ENCODE measurements at places on chromosomes 11 and 22.

DNA sequence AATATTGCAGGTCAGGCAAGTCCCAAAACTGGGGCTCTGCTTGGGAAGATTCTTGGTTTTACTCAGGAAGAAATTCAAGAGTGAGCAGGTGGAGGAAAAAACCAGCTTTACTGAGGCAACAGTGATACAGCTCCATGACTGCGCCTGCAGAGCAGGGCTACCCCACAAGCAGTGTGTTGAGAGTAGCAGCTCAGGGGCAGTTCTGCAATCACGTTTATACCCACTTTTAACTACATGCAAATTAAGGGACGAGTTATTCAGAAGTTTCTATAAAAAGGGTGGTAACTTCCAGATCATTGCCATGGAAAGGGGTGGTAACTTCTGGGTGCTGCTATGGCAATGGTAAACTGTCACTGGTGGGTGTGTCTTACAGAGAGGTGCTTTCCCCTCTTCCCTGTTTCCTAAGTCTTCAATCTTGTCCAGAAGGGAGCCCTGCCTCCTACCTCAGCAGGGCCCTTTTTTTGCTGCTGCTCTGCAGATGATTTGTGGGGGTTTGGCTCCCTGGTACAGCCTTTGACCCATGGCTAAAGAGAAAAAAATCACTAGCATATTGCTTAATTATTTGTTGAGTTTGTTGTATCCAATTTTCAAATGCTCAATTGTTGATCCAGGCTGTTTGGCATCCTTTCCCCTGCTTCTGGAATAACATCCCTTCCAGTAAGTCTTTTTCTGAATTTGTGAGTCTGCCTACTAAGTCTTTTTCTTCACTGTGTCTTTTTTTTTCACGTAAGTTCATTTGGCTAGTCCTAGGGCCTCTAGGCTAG, 30.0 kb upstream of the ME3 start:
- DNase-seq, result no peak

DNA sequence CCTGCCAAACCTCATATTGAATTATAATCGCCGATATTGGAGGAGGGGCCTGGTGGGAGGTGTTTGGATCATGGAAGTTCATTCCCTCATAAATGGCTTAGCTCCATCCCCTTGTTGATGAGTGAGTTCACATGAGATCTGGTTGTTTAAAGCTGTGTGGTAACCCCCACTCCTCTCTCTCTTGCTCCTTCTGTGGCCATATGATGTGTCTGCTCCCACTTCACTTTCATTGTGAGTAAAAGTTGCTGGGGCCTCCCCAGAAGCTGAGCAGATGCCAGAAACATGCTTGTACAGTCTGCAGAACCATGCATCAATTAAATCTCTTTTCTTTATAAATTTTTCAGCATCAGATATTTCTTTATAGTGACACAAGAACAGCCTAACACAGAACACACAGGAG, 929.0 kb upstream of the FAT3 start:
- no peak for DNase-seq

GRCh38 chr11:71222318-71223080, 29.9 kb downstream of the SHANK2 start:
- peak; percentile 67 for DNase-seq

GRCh38 chr11:7851391-7851790, 54.6 kb upstream of the OR5P2 start:
- DNase-seq, result no peak

- peak; percentile 95 for DNase-seq
Measured at GRCh38 chr22:42519525-42520401, at the start of gene RRP7A. Gene RRP7A (minus strand): TSS chr22:42519796. CDS start chr22:42519786, 10 bp downstream.

GRCh38 chr22:49812838-49813237, 14.8 kb downstream of the BRD1 start:
- no peak for DNase-seq

DNA sequence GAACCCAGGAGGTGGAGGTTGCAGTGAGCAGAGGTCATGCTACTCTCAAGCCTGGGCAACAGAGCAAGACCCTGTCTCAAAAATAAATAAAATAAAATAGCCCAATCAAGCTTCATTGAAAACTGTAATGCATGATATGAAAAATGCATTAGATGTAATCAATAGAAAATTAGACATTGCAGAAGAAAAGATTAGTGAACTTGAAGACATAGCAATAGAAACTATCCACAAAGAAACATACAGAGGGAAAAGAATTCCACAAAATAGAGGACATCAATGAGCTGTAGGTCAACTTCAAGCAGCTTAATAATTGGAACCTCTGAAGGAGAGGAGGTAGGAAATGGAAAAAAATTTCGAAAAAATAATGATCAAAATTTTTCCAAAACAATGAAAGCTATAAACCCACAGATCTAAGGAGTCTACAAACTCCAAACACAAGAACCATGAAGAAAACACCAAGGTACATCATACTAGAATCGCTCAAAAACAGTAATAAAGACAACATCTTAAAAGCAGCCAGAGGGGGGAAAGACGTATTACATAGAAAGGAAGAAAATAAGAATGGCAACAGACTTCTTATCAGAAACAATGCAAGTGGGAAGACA, 104.2 kb downstream of the WNT7B start:
- no peak for DNase-seq

- DNase-seq, result no peak
Measured at GRCh38 chr11:34633640-34633989, 12.7 kb downstream of the EHF start.

DNA sequence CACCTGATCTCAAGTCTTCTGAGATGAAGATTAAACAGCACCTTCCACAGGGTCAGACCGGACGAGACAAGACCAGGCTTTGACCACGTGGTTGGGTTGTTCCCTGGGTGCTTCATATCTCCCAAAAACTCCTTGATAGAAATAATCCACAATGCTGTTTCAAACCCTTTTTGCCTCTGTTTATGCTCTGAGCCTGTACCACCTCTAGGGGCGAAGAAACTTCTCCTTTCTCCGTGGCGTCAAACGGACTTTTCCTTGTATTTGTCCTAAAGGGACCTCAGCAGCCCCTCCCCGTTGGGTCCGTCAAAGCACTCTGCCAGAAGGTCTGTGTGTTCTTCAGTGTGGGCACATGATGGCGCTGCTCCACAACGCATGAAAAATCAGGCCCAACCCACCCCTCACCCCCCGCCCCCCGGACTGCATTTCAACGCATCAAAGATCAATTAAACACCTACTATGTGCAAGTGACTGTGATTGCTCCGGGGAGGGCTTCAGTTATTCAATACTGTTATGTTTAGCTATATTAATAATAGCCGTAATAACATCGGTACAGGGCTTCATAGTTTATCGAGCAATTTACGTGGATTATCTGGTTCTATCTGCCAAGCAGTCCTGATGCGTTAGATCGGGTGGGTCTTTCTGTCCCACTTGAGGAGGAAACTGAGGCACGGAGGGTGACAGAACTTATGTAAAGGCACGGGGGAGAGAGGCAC, 17.3 kb upstream of the EIF3D start:
- no peak for DNase-seq

GRCh38 chr11:75244052-75244814, 3.7 kb downstream of the TPBGL start:
- no peak for DNase-seq

DNA sequence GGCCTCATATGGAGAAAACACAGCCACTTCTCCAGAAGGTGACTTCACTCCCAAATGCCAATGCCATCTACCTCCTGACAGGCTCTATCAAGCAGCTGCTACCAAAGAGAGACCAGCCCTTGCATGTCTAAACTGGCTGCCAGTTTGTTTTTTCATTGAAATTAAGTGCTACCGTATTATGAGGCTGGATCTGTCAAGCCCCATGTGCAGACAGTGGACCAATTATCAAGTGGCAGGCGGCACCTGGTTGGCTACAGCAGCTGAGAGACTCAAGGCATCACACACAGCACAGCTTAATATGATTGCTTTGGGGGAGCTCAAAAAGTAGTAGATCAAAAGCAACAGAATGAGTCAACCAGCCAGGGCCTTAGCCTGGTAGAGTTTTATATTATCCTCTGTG, 1293.0 kb upstream of the TENM4 start:
- no peak for DNase-seq

DNA sequence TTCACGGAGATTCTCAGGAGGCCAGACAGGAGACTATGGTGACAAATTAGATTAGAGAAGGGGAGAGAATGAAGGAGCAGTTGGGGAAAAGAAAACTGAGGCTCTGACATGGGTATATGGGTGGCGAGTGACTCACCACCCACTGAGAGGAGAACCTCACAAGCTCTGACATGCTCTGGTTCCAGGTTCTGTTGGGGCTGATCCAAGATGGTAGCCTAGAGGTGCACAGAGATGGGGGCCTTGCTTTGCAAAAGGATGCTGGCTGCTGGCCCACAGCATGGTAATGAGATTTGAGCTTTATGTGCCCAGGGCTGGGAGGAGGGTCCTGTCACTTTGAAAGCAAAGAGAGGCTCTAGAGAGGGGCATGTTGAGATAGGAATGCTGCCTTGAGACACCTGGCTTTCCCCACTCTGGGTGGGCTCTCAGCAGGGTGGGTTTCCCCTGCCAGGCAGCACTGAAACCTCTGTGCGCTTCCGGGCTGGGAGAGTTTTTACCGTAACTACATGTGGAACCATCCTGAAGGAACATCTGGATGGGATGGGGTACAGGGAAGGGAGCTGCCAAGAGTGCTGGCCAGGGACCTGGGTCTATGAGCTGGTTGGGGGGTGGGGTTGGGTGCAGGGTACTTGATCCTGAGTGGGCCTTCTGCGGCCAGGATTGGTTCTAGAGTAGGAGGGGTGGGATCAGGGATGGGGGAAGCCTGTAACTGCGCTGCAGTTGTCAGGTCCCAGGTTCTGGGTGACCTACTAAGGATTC, 1.2 kb upstream of the GRK2 start:
- DNase-seq, result no peak

- DNase-seq, result no peak
Measured at GRCh38 chr11:111967649-111968048, 30.5 kb downstream of the DIXDC1 start.

DNA sequence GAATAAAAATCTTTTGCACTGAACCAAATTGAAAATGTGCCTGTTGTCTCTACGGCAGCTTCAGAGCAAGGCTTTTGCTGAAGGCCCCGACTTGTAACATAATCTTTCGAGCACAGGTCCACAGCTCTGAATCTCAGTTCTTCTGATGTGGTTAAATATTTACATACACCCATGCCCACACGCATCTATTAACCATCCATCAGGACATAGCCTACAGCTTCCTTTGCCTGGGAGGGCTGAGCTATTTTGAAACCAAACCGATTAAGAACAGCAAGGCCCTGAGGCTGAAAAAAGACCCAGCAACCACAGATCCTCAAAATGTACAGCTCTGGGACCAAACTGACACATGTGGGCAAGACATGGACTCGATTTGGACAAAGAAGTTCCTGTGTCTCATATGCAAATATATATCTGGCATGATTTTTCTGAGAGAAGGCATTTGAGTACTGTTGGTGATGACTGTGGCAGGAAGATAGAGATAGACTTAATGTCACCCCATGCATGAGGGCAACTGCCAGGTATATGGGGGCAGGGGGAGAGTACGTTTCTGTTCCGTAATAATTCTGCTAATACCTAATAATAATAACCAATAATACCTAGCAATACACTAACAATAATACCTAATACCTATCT, 322.7 kb upstream of the PLET1 start:
- no peak for DNase-seq

DNA sequence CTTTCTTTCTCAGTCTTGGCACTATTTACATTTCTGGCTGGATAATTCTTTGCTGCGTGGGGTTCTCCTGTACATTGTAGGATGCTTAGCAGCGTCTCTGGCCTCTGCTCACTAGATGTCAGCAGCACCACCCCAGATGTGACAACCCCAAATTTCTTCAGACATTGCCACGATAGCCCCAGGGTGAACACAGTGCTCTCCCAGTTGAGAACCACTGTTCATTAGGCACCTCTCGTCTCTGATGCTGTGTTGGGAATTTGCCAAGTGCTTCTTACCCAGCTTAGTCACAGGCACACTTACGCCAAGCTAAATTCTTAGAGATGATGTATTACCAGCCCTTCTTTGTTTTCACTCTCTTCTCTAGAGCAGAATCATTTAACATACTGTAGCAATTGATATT, 9.4 kb downstream of the TRIM6 start:
- peak; percentile 28 for DNase-seq

DNA sequence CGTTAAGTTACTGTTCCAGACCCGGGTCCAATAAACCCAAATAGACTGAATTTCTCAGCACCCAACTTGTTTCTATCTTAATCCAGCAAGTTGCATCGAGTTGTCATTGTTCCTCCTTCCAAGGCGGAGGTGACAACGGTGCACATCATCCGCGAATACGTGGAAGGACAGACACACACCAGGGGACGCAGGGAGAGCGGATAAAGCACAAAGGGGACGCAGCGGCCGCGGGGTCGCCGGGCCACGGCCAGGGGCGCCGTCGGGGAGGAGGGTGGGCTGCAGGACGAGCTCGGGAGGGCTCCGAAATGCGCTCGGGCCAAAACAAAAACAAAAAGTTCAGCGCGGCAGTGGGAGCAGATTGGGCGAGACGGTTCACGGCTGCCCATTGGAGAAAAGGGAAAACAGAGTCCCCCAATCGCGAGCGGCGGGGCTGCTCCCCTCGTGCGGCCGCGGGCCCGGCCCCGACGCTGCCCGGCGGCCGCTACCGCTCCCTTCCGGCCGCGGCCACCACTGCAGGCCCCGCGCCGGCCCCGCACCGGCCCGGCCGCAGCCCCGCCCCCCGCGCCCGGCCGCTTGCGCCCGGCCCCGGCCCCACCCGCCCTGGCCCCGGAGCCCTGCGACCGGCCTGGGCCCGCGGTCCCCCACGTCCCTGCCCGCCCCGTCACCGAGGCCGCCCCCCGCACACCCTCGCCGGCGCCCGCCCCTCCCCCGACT, 518 bp downstream of the KMT5B start:
- DNase-seq, result peak; percentile 94

DNA sequence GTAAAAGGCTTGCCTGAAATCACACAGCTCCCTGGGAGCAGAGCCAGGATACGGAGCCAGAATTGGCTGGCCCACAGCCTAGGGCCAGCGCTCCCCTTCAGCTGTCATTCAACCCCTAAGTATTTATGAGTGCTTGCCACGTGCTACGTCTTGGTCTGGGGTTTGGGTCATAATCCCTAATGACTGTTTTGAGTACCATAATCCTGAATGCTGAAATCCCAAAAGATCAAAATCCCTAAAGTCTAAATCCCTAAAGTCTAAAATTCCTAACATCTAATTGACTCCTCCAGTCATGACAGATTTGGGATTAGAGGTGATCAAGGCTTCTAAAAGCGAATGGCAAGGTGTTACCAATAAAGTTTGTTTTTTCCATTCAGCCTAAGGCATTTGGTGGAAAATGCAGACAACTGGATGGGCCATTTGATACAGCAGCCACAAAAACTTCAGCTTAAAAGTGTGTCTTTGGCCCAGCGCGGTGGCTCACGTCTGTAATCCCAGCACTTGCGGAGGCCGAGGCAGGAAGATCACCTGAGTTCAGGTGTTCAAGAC, 59.8 kb upstream of the PRR5 start:
- no peak for DNase-seq

DNA sequence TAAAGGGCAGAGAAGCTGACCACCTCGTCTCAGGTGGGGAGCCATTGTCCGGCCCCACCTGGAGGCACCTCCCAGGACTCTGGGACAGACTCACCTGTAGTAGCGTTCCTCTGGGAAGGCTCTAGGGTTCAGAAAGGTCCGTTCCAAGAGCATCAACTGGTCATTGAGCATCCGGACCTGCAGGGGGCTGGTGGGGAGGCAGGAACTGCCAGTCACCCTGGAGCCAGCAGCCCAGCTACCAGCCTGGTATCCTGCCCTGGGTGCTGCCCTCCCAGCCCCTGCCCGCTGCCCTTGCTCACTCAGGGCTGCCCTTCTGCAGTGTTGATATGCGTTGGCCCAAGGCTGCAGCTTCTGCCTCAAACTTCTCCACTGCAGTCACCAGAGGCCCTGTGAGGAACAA, 4.7 kb downstream of the SAC3D1 start:
- DNase-seq, result no peak

- no peak for DNase-seq
Measured at GRCh38 chr11:69022260-69022659, 9.2 kb upstream of the MRGPRF start.
